Activated T-helper 1 cell treated with anti-CD3 and anti-CD28 coated beads, Interleukin-12 subunit alpha, Interleukin-12 subunit beta, Interleukin-2, Interleukin-4 antibody, amounts not matched to agents 30 ng/mL and 10 ng/mL and 1 ng/mL, durations not matched to agents 14 hours and 24 hours and 36 hours (primary cell): ENCODE measurements at places on chromosomes 5 and 9.

DNA sequence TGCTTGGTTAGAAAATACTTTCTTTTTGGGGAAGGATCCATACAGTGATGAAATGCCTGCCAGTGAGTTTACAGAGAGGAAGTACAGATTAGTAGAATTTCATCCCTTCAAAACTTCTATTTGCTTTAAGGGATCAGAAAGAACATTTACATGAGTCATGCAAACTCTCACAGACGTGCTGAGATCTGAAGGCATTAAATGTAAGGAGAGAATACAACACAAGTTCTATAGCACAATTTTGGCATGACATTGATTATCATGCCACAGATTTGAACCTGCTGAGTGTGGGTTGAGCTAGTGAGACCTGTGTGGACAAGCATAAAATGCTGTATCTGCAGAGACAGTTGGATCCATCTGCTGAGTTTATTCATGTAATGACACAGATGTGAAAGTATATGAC is 613.6 kb upstream of the SEMA6A start:
- no peak for DNase-seq

GRCh38 chr5:57486027-57486602 is 3.5 kb upstream of the ACTBL2 start:
- DNase-seq = no peak

DNA sequence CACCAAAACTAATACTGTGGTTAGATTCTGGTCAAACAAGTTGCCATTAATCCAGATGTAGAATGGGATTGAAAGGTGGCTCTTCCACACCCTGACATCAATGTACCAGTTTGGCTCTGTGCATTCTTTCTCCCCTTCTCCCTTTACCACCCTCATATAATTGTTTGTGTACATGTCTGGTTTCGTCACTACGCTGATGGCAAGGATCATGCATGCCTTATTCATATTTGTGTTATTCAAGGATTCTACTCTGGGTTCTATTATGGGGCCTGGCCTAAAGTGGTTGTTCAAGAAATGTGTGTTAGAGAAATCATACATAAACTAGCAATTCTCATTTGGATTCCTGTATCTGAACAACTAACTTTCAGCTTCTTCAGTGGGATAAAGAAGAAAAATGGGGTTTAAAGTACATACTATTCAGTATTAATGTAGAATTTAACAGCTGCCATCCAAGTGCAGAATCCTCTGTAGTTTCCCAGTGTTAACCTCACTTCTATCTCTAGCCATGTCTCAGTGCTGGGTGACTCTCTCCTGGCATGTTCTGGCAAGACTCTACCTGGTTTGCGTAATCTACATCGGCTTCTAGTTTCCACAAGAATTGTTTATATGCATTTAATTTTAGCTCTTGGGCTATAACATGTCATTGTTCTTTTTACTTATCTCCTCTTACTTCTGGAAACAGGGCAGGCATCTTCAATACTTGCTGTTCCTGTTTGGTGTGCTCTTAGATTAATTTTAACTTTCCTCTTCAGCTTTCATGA is 27.9 kb upstream of the CDKN2B start:
- no peak for DNase-seq

DNA sequence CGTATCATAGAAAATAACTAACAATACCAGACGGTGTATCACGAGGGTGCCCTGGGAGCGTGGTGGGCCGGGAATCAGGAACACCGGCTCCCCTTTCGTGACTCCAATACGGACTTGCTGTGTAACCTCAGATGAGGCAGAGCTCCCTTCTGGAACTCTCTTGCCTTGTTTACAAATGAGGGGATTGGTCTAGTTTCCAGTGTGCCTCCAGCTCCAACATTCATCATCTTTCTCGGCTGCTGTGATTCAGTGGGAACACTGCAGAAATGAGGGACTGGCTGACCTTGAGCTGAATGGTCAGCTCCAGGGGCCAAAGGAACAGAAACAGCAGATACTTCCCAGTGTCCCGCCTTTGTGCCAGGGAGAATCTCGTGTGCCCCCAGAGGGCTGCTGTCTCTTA is 22.6 kb upstream of the TGFBI start:
- DNase-seq = no peak

DNA sequence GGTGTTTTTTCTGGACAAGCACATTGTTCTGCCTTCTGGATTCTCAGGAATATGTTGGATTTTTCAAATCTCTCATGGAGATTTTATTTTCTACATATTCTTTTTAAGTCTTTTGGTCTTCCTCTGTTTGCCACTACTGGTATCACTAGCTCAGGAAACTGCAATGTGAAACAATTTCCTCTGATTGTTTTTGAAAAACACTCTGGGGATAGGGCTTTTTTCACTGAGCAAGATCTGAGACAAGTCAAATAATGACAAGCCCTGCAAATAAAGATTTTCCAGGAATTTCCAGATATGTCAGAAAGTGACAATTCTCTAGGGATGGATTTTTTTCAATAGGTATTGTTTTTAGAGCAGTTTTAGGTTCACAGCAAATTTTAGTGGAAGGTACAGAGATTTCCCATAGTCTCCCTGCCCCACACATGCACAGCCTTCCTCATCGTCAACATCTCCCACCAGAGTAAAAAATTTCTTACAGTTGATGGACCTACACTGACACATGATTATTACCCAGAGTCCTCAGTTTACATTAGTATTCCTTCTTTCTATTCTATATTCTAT is 86.9 kb upstream of the TMEM161B start:
- no peak for DNase-seq

GRCh38 chr9:122179054-122179689 is 19.5 kb downstream of the MORN5 start:
- no peak for DNase-seq
